ENCODE measurements at places on chromosomes 1 and 21.

GRCh38 chr1:116147114-116147510 is 35.9 kb downstream of the MAB21L3 start:
- no peak for DNase-seq

- no peak for DNase-seq
These were observed 748 bp upstream of the ATP6V0B start for GRCh38 chr1:43973981-43974442.

GRCh38 chr1:202349206-202349928 is 868 bp downstream of the PPP1R12B start:
- DNase-seq, result no peak

- DNase-seq, result no peak
These were observed 57.3 kb downstream of the JAK1 start for GRCh38 chr1:64909031-64909430.

DNA sequence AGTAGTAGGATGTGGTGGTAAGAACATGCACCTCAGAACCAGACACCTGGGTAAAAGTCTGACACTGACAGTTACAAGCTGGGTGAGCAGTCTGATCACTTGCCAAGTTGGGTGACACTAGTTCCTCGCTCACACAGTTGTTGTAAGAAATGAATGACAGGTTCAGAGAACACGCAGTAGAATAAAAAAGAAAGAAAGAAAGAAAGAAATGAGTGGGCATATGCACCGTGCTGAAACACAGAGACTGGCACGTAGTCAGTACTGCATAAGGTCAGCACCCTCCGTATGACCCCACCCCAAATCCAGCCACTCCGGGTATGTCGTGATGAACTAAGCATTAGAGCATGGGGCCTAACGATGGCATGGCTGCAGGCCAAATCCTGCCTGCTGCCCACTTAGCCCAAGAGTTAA is 90.6 kb downstream of the GLUL start:
- DNase-seq, result no peak

GRCh38 chr1:64100791-64101190 is 102.6 kb upstream of the UBE2U start:
- DNase-seq, result no peak

- DNase-seq, result no peak
These were observed 6.2 kb upstream of the KCNK2 start for GRCh38 chr1:215076322-215076721.

DNA sequence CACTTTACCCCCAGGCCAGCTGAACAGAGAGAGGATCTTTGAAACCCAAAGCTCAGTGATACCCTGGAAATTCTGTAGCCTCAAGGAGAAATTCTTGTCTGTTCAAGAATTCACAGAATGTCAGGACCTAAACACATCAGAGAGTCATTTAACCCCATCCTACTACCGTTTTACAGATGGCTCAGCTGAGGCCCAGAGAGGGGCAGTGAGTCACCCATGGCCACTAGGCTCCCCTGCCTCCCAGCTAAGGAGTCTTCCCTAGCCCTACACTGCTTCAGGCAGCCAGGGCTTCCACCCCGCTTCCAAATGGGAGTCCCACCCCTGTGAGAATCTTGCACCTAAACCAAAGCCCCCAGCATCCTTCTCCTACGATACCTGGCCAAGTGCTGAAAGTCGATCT is 28.3 kb downstream of the VWA5B1 start:
- DNase-seq, result no peak

- DNase-seq, result no peak
These were observed 122.7 kb downstream of the PSMG1 start for GRCh38 chr21:39060485-39061083.

- no peak for DNase-seq
These were observed 50.8 kb downstream of the SRRM1 start for GRCh38 chr1:24693827-24694379.

DNA sequence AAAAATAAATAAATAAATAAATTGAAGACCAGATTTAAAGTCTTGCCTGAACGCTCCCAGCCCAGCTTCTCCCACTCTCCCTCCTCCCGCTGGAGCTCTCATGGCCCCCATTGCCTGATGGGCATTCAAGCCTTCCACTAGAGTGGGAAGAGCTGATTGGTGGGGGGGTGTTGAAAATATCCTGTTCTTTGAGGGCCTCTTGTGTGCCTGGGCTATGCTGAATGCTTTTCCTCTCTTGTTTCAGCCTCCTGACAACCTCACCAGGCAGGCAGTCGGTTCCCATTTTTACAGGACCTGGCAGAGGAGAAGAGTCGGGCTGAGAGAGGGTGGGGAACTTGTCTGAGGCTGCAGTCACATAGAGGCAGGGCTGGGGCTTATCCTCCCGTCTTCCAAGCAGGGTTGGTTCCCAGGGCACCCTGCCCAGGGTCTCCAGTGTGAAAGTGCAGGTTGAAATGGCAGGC is 59.2 kb upstream of the SSBP3 start:
- no peak for DNase-seq

DNA sequence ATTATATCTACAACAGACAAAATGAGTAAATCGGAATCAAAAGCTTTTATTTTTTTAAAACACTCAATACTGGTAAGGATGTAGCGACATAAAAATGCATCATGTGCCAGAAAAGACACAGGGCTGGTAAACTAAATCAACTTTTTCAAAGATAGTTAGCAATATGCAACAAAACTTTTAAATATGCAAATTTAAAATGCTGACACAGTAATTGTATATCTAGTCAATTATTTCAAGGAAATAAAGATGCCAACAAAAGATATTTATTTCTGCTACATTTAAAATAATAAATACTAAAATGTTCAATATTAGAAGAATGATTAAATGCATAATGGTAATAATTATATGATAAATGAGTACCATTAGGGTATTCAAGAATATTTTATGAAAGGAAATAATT is 295.1 kb downstream of the SMYD3 start:
- DNase-seq, result no peak

GRCh38 chr1:1080122-1080757 is 6.1 kb upstream of the RNF223 start:
- no peak for DNase-seq

- DNase-seq, result no peak
These were observed 13.7 kb upstream of the TMEM51 start for GRCh38 chr1:15139654-15140350.

- no peak for DNase-seq
These were observed 131.5 kb upstream of the TMEM51 start for GRCh38 chr1:15022048-15022447.

- DNase-seq, result no peak
These were observed 1.3 kb upstream of the PYGO2 start for GRCh38 chr1:154962795-154963330.

DNA sequence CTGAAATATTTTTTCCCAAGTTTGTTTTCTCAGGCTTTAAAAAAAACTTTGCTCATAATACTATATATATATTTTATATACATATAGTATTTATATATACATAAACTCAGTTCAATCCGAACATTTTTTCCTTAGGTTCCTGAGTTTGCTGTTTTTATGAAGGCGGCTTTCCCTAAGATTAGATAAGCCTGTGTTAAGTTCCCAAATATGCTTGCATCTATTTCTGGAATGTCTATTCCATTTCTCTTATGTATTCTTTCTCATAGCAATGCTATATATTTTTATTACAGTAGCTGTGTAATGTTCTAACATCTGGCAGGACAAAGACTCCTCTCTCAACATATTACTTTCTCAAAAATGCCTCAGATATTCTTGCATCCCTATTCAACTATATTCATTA is 45.9 kb downstream of the ADSS2 start:
- DNase-seq, result no peak

DNA sequence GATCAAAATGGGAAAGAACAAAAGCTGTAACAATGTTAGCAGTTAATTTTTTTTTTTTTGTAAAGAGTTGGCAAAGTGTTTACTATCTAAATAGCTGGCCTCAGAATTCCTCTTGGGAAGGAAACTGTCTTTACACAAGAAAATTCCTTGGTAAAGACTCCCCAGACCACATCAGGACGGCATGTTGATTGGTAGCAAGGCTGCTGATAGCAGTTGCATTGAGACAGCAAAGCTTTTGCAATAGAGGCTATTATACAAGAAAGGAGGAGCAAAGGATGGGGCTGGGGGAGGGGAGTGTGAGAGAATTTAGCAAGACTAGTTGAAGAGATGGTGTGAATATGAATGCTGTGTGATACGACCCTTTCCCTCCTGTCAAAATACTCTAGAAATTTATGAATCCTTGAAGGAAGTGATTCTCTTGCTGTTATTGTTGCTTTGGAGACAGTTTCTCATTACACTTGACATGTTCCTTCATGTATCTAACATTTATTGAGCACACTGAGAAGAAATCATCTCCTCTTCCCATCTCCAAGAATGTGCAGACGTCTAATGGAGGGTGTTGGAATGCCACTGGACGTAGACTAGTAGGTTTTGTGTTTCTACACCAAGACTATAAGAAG is 355.6 kb downstream of the SIPA1L2 start:
- no peak for DNase-seq

GRCh38 chr1:208203127-208203847 is 40.9 kb downstream of the PLXNA2 start:
- no peak for DNase-seq
